ENCODE measurements at places on chromosomes 11 and 22.

GRCh38 chr11:125287491-125288210 lies 123.1 kb downstream of the PKNOX2 start:
- no peak for DNase-seq

DNA sequence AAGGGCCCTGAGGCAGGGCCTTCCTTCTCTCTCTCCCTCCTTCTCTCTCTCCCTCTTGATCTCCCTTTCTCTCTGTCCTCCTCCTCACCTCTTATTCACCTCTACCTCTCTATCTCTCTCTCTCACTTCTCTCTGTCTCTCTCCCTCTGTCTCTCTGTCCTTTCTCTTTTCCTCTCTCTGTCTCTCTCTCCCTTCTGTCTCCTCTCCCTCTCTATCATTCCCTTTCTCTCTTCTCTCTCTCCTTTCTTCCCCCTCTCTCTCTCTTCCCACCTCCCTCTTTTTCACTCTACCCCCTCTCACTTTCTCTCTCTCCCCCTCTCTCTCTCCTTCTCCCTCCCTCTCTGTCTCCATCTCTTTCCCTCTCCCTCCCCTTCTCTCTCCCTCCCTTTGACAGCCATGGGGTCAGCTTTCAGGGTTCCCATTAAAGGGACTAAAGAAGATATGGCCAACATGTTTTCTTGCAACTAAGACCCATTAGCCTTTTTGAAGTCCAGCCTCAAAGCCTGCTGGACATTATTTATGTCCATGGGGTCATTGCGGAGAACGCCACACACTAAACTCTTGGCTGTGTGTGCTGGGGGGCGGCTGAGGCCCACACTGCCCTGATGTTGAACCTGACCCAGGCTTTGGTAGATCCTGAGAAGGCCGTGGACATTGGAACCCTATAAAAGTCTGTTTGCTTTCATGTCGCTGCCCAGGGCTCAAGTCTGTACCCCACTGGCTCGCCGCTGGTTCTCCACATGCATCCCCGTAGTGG lies 15.0 kb downstream of the ANO1 start:
- no peak for DNase-seq

GRCh38 chr11:1054143-1055108 lies 17.9 kb upstream of the MUC6 start:
- peak; percentile 14 for DNase-seq

DNA sequence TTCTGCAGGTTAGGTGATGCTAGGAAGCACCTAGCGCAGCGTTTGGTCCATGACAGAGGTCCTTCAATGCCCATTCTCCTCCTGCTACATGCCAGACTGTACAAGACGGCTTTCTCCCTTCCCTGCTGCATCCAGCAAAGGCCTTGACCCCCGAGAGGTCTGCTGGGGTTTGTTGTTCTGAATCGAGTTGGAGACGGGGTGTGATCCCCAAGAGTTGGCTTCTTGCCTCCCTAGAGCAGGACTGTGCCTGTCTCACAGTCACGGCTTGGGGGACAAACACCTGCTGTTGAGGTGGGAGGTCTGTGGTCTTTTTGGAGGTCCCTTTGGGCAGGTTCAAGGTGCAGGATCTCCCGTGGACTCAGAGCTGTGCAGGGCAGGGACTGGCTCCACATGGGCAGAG lies 352.3 kb upstream of the B3GAT1 start:
- DNase-seq, result no peak

- no peak for DNase-seq
Observed at GRCh38 chr11:65008016-65008415, 5.9 kb upstream of the ARL2 start.

DNA sequence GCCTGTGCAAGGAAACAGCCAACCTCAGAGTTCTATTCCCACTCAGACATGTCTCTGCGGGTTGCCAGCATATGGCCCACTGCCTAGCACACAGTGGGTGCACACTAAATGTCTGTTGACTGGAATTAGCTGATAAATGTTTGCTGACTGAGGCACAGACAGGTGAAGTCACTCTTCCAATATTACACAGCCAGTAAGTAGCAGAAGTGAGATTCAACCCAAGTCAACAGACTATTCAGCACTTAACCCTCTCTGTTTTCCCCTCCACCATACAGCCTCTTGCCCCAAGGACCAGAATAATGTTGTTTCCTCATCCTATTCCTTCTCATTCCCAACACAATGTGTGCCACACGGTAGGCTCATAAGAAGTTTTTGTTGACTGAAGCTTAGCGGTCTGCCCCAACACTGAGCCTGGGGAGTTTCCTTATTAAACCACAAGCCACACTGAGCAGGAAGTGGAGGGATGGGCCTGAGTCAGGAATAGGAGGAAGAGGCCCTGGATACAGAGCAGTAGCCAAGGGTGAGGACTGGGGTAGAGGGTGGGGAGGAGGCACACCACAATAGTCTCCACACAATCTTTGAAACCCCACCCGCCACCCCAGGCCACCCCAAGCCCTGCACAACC lies 15.7 kb upstream of the IL10RA start:
- no peak for DNase-seq

DNA sequence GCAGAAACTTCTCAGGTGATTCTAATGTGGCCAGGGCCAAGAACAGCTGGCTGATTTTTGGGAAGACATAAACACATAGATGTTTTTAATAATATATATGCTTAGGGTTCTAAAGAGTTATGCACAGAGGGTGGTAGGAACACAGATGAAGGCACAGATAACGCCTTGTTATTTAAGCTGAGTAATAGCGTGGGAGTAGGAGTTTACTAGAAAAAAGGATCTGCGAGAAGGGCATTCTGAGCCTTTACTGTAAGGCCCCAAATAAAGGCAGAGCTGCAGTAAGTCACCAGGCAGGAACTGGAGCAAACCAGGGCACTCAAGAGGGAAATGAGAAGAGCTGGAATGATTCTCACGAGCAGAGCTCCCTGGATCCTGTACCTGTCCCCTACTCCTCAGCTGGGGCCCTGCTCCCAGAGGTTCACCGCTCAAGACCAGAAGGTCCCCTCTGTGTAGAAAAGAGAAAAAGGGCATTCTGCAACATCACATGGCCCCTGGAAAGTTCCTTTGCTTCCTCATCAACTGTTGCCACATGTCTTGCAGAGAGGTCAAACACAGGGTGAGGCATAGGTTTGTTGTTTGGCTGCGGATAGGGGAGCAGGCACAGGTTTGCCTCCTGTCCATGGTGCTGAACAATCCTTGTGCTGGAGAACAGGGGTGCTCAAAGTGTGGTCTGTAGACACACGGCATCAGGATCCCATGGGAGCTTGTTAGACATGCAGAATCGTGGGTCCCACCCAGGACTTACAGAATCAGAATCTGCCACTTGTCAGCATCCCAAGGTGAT lies 125.7 kb downstream of the TENM4 start:
- DNase-seq, result no peak

DNA sequence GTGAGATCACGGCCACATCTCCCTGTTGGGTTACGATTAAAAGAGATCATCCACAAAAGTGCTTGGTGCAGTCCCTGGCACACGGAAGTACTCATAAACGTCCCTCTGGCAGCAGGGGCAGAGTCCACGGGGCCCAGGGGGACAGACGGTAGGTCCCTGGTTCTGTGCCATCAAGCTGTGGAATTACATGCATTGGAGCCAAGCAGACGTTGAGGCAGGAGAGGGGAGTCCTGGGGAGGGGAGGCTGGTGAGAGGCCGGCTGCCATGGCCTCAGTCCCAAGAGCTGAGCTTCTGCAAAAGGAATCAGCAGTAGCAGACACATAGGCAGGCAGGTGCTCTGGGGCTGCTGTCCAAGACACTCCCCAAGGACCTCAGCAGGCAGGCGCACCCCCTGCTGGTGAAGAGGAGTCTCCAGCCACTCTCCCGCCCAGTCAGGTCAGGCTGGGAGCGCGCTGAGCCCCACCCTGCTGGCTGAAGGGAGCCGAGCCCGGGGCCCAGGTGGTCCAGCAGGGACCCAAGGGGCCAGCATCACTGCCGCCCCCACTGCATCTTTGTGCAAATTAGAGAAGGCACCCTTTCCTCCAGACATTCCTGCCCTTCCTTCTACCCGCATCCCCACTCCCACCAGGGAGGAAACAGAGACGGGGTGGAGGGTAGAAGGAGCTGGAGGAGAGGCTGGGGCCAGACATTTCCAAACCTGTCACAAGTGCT lies 7.6 kb upstream of the KCTD17 start:
- peak; percentile 11 for DNase-seq

- peak; percentile 19 for DNase-seq
Observed at GRCh38 chr11:37504921-37505320, 906.9 kb upstream of the RAG2 start.

- DNase-seq, result no peak
Observed at GRCh38 chr11:44167046-44167445, 71.6 kb downstream of the EXT2 start.

DNA sequence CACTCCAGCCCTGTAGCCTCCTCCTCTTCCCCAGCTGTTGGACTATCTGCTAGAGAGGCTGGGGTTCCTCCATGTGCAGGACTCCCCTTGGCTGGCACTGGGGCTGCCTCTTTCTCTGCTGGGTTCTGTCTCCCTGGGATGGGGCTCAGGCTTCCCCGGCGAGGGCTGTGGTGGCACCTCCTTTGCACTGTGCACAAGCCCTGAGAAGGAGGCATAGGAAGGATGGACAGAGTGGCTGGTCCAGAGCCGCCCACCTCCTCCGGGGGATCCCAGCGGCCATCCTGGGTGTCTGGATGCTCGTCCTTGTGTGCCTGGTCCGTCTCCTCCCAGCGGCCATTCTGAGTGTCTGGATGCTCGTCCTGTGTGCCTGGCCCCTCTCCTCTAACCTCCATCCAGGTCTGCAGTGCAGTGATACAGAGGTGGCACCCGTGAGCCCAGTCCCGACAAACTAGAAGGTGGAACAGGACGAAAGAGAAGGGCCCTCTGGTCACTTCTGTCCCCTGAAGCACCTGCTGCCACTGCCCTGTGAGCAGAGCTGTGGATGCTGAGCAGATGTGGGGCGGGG lies 633.7 kb downstream of the BRD1 start:
- no peak for DNase-seq

GRCh38 chr22:42561856-42562255 lies 8.1 kb downstream of the SERHL2 start:
- no peak for DNase-seq

DNA sequence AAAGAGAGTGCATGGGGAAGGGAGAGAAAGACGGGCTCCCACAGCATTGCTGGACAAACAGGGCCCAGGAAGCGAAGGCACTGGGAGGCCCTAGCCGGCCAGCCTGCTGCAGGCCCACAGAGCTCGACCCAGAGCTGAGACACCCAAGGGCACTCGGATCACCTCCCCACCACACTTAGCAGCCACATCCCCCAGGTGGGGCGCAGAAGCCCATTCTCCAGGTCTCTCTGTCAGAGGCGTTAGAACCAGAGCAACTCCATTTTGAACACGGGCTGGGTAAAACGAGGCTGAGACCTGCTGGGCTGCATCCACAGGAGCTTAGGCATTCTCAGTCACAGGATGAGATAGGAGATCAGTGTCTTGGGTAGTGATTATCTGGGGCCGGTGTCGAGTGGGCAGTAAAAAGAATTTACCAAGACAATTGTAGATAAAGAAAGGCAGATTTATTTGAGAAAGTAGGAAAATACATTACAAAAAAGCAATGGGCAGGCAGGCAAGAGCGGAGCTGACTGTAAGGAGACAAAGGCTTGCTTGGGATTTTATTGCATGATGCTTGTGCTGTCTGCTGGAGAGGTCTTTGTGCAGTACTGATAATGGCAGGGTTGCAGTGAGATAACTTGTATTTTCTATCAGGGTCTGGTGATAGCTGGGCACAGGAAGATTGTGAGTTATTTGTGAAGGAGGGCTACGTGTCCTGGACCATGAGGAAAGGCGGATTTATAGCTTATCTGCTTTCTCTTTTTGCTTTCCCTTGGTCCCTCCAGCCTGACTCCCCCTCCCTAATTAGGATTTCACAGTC lies 13.4 kb upstream of the CAPN5 start:
- DNase-seq, result no peak

GRCh38 chr11:8631395-8632118 lies 37.5 kb upstream of the STK33 start:
- peak; percentile 51 for DNase-seq

- DNase-seq, result no peak
Observed at GRCh38 chr11:119461229-119461963, 38.4 kb upstream of the THY1 start.

- DNase-seq, result no peak
Observed at GRCh38 chr11:19818619-19819018, 106.0 kb downstream of the NAV2 start.

GRCh38 chr22:29798318-29798717 lies 31.1 kb downstream of the UQCR10 start:
- DNase-seq, result no peak

DNA sequence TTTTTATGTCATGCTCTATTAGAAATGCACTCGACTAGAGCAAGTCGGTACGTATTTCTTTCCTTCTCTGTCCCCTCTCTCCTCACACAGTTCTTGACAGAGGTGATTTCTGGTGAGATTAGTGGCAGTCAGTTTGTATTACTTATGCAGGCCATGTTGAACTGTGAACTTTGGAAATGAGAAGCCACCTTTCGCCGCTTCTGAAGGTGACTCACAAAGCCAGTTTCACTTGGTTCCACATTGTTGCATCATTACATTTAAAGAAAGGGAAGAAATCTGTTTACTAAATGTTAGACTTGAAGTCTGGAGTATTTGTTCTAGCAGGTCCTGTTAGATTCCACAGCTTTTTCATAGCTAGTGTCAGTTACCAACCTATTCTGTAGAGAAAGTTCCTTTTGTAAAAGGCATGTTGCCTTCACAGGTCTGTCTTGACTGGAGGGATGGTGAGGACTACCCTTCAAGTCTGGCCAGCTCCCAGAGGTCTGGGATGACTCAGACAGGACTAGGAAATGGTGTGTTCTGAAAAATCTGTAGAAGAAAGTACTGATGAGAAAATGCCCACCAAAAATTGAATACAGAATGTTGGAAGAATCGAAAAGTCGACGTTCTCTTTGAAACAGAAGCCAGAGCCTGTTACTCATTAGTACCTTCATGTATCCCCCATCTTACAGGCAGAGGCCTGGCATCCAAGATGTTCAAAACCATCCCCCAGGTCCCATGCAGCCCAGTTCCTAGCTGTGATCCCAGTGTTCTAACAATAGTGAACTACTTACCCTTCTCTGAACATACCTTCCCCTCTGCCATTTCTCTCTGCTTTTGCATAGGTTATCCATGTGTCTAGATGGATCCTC lies 181.4 kb downstream of the DBX1 start:
- no peak for DNase-seq

DNA sequence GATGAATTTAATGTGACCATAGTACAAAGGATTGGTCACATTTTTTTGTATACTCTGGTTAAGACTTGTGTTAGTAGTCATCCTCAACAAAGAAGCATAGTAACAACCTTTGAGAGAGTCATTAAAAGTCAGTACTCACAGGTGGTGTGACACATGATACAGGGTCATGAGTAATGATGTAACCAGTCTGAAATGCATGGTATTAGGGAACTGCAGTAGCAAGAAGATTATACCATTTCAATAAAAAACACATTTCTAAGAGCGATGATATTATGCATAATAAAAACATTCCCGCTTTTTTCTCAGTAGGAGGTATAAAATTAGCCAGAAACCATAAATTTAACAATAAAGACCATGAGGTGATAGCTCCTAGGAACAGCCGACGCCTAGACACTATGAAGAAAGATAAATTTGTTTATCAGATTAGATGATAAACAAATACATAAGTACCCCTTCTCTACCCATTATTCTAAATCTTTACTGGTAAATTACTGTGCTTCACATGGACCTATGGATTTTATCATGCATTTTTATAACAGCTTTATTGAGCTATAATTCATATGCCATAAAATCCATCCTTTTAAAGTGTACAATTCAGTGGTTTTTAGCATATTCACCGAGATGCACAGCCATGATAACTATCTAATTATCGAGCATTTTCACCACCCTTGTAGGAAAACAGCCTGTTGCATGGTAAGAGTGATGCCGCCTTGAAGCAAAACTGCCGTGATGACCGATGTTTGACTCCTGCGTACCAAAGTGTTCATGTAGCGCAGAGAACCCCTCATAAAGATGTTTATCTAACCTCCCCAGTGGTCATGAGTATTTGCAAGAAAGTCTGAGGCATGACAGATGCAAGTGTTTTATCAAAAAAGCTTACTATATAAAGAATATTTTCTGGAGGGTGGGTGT lies 41.8 kb downstream of the TMPRSS5 start:
- DNase-seq, result peak; percentile 40
